ENCODE measurements at places on chromosomes 2 and 18.

DNA sequence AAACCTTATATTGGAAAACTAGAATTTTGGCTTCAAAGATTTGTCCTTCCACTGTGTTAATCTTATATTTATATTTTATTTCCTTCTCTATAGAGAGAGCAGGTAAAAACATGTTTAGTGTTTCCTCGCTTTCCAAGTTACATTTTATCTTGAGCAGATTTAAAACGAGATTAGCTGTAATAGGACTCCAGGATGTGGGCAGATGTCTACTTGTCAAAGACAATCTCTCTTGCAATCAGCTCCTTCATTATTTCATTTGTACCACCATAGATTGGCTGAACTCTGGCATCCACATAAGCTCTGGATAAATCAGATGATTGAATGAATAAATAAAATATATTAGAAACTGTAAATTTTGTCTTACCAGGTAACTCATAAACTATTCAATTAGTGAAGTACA, 17.5 kb upstream of the KANSL1L start:
- no peak for DNase-seq

DNA sequence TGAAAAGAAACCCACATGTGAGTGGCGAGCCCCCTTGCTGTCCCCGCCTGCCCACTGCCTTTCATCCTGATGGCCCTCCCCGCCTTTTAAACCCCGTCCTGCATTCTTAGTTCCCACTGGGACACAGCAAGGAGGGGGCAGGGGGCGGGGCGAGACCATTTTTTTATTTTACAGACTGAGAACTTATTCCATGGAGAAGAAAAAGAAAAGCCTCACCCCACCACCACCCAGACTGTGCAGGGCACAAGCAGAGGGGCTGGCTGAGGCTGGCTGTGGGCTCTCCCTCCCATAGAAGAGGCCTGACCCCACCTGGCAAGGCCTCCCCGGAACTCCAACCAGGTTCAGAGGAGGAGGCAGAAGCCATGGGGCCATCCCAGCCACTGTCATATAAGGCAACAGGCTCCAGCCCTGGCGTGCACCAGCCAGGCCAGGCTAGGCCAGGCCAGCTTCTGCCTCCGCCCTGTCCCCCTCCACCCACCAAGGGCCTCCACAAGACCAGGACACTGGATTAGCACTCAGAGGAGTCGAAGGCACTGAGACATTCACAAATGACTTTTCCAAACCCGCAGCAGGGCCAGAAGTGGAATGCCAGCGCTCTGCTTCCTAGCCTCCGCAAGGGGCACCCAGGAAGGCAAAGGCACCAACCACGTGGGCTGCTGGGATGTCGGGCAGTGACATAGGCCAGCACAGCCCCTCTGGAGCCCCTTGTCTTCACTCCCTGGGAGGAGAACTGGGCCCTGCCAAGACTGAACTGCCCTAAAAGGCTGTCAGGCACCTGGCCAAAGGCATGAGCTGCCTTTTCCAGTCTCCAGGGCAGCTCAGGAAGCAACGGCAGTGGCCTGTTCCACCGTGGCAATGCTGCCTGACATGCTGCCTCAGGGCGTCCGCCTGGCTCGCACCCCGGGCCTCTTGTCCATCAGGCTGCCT, 37.5 kb upstream of the SEMA4C start:
- DNase-seq, result no peak

DNA sequence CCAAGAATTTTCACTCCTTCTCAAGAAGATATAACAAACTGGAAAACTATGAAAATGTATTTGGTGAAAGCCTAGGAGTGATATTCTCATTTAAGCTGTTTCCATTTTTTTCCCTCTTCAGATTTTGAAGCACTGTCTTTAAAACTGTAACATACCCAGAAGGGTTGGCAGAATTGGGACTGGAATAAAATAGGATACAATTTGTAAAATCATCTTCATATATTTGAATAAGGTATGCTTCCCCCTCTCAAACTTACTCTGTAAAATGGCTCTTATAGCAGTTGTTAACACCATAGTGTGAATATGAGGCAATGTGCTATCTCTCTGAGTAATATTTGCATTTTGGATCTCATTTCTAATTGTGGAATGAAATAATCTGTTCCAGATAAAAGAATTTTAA, 676.4 kb downstream of the ARHGAP15 start:
- DNase-seq, result no peak

- DNase-seq, result no peak
Measured at GRCh38 chr2:54809819-54810218, 86.4 kb downstream of the EML6 start.

DNA sequence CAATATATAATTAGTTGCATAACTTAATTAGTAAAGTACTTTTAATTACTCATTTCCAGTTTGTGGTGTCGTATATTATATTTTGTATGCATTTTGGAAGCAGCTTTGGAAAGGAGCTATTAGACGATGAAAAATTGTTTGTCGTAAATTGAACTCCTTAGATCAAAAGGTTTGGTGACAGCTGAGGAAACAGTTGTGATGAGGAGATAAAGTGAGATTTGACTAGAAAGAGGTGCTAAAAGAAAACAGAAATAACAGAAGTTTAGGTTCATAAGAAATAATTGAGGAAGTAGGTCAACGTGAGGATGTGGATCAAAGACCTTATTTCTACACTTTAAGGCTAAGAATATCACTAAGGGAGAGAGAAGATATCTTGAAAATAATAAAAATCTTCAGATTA, 141.9 kb upstream of the NETO1 start:
- no peak for DNase-seq

DNA sequence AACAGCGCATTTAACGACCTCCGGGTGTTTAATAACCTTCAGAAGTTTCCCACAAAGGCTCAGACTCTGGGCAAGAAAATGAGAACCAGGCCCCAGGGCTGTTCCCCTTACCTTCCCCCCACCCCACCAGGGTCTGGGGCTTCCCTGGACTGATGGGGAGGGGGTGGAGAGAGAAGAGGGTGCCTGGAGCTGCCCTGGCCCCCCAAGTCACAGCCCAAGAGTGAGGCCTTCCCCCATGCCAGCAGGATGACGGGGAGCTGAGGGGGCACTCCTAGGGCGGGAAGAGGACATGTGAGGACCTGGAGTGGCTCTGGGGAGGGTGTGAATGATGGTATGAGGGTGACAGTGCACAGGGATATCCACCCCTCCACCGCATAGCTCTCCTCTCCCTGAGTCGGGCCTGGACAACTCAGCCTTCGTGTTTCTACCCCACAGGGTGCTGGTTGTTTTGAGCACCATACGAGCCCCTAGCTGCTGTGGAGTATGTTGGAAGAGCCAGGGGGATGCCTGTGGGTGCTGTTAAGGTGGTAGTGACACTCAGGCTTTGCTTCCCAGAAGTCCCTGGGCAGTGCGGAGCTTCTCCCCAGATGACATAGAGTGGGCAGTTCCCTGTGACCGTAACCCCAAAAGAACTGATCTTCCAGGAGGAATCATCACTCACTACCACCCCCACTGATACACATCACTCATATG, 3.9 kb downstream of the PKDCC start:
- DNase-seq, result no peak

GRCh38 chr2:71605173-71605641, 151.8 kb downstream of the DYSF start:
- no peak for DNase-seq

GRCh38 chr18:26511339-26512071, 36.8 kb downstream of the KCTD1 start:
- no peak for DNase-seq

GRCh38 chr2:172172513-172173173, 69.9 kb upstream of the DLX2 start:
- DNase-seq, result no peak

DNA sequence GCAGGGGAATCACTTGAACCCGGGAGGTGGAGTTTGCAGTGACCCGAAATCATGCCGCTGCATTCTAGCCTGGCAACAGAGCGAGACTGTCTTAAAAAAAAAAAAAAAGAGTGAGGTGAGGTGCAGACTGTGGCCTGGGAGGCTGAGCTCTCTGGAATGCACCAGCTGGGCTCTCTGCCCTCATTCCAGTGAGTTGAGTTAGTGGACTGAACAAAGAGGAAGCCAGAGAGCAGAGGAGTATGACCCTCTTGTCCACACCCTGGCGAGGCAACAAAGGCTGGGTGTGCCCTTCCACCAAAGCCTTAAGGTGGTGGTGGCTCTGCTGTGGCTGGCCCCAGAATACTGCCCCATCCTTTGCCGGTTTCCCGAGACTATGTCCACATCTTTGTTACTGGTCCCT, 71.3 kb upstream of the ACKR3 start:
- DNase-seq, result no peak

- no peak for DNase-seq
Measured at GRCh38 chr18:23967321-23968089, 47.0 kb upstream of the TTC39C start.

- no peak for DNase-seq
Measured at GRCh38 chr2:60517446-60517845, 36.0 kb downstream of the BCL11A start.

DNA sequence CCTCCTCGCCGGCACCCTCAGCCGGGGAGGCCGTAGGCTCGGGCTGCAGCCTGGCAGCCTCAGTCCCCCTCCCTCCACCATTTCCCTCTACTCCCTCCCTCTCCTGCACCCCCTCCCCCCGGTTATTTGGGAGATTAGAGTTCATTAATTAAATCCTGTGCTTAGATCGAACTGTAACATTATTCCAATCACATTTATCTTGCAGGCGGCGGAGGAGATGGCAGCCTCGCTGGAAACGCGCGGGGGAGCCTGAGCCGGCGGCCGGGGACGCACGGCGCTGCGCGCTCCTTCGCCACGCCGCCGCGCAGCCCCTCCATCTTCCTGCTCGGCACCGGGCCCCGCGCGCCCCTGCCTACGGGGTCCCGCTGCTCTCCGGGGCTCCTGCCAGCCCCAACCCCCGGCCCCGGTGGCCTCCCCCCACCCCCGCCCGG, at the start of gene ST8SIA3:
ST8SIA3 (plus strand) TSS at position 287 of the 431 bp plus-strand sequence. CDS start 290 bp downstream, outside the sequence.
- DNase-seq, result no peak

- no peak for DNase-seq
Measured at GRCh38 chr2:176679061-176679669, 409.9 kb downstream of the MTX2 start.

DNA sequence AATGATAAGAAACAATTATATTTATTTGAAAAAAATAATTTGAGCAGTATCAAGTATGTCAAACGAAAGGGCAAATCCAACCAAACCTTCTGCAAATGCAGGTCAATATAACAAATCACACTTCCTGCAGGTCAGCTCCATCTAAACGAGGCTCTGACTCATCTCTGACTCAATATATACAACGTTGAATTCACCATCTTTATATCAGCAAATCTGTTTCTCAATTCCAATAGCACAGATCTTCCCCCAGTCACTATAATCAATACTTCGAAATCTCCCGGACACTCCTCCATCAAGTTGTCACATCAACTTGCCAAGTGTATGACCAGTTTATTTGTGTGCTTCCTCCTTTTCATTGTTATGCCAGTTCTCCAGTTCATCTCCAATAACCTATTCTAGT, 388.9 kb downstream of the ZEB2 start:
- DNase-seq, result no peak

DNA sequence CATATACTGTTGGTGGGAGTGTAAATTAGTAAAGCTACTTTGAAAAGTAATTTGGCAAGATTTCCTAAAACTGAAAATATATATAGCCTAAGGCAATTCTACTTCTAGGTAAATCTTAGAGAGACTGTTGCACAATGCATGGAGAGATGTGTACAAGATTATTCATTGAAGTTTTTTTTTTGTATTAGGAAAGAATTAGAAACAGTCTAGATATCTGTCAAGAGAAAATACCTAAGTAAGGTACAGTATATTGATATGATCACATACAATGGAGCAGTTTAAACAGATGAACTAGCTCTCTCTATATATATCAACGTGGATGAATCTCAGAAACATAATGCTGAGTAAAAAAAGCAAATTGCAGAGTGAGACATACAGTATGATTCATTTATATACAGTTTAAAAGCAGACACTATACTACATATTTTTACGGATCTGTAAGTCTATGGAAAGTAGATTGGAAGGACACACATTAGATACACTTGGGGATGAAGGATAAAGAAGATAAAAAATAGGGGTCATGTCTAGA, 59.3 kb upstream of the ACVR1 start:
- DNase-seq, result no peak

- no peak for DNase-seq
Measured at GRCh38 chr2:214232271-214232670, 178.6 kb upstream of the VWC2L start.

DNA sequence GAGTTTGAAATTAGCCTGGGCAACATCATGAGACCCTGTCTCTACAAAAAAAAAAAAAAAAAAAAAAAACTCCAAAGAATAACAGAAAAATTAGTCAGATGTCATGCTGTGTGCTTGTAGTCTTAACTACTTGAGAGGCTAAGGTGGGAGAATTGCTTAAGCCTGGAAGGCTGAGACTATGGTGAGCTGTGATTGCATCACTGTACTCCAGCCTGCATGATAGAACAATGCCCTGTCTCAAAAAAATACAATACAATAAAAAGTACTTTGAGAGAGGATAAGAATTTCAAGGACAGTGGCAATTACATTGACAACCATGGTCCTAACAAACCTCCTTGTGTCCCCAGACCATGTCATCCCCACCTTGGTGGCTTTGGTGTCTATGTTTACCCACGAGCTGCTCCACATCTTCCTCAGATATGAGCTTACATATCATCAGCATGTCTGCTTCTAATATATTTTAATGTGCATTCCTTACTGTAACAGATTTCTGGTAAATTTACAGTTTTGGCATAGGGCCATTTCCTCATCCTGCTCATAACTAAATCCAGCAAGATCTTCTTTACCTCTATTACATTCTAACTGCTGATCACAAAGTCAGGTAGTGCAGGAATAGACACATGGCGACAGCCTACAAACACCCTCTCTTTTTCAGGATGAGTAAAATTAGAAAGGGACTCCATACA, 437.7 kb upstream of the HNRNPA3 start:
- no peak for DNase-seq

DNA sequence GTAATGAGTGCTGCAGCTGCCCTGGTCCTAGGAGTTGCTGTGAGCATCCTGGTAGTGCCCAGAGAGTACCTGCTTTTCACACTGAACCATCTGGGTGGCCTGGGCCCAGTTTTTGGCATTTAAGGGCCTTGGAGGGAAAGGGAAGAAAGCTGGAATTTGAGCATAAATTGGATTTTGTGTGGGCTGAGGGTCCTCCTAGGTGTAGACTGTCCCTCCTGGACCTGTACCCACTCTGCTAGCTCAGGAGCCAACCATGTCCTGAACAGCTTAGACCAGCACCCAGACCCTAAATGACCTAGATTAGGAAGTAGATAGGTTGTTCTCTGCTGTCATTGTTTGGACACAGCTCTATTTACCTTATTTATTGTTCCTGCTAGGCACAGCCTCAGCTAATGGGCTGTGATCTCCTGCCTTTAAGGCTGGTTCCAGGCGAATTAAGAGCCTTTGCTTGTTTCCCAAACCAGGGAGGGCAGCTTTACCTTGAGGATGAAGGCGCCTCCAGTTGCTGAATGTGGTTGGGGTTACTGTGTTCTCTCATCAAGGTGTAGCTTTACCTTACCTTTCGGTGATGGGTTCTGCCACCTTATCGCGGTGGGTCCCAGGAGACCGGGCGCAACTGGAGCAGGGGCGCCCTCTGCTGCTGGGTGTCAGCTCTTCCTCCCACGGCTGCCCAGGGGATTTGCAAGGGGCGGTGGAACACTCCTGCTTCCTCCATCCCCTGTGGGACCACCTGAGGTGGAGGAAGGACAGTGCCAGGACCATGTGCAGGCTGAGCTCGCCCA, 34.4 kb downstream of the ITGA6 start:
- no peak for DNase-seq

Data from GM12864 (cell line).